Mucosa of descending colon (tissue), 3 donors: ENCODE measurements at places on chromosomes 3 and 15. TPM values are rescaled to one million over a fixed set of nuclear protein-coding genes. Genes with fewer than 3 reads are reported as not detected.

The TMEM45A gene
- total RNA-seq = 6.0 TPM

The PRSS50 gene
- total RNA-seq = 0.16 TPM

The ZCWPW2 gene
- total RNA-seq = 0.55 TPM

The C15orf62 gene
- total RNA-seq = 0.63 TPM

The ADIPOQ gene
- 1.3 TPM for total RNA-seq

The EPHB3 gene
- 57.2 TPM for total RNA-seq

The GOLGA8J gene
- total RNA-seq = not detected

The PPM1L gene
- 21.6 TPM for total RNA-seq

The GOLGA6L7 gene
- total RNA-seq = not detected

DNA sequence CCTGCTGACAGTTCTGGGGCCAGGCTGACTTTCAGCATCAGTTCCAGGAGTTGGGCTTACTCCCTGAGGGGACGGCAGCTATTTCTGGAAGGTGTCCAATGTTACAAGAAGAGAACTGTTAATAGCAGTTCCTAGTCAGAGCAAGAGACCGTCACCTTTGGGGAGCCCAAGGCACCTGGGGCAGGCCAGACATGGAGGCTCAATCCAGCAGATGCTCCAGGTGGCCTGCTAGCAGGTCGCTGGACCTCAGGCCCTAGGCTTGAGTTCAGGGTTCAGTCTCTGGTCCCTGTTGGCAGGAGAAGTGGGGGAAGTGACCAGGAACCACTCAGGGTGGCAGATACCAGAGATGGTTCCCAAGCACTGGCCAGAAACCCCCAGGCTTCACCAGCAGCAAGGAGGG, 25.9 kb downstream of the C3orf20 start:
- DNase-seq = no peak

DNA sequence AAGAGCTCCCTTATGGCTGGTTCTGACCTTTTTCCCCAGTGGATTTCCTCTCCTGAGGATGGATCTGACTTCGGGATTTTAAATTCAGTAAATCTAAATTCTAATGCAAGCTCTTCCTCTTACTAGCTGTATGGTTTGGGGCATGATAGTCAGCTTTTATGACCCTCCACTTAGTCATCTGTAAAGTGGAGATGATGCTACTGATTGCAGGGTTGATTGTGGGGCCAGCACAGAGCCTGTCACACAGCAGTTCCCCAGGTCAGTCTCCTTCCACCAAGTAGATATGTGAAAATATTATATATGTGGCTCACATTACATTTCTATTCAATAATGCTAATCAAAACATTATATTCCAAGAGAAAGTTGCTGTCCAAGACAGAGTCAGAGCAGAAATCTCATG, 141.3 kb upstream of the UBE2E1 start:
- no peak for DNase-seq

DNA sequence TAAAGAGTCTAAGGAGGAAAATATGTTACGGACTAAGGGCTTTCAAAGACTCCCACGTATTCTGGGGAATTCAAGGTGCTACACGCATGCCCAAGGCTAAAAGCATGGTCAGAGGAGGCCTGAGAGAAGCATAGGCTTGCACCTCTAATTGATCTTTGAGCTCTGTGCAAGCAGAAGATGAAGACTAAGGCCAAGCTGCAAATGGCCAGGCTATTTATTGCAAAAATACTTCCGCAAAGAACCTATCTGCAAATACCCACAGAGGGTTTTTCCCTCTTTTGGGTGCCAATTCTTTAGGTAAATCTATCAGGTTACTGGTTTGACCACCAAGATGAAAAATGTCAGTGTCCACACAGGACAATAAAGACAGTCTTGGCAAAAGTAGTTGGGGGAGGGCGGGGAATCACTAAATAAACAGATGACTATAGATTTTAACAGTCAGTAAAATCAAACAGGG, 119.5 kb downstream of the STAG1 start:
- DNase-seq = no peak

DNA sequence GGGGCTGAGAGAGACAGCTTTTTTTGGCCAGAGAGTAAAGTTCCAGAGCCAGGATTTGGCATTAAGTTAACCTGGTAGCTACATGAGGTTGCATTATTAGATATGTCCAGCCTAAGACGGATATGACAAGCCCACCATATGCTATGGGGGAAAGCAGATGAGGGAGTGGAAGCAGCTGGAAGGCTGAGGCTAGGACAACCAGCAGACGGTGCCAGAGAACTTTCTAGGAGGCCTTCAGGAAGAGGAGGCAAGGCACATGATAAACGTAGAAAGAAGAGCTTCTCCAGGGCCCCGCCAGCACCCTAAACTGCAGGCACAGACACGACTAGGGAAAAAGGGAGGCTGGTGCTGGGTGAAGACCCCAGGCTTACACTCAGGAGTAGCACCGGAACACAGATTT, 87.0 kb downstream of the CTNNB1 start:
- DNase-seq = no peak

- no peak for DNase-seq
Measured at GRCh38 chr15:57972864-57973263, 92.6 kb downstream of the ALDH1A2 start.

GRCh38 chr15:63918317-63918672, 84.5 kb upstream of the HERC1 start:
- DNase-seq = peak; percentile 48

DNA sequence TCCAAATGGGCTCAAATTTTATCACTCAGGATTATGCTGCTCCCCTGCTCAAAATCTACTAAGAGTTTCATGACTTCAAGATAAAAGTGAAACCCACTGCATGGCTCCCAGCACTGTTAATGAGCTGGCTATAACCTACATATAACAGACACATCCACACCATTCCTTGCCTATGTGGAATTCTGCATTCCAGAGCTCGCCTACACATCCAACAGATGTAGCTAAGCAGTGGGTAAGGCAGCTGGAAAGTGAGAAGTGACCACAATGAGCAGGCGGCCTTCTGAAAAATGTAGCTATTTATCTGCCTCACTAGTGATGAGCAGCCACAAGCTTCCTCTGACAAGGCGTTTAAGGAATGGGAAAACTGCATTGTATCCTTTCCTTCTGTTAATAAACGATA, 92.0 kb upstream of the TRIM42 start:
- no peak for DNase-seq

GRCh38 chr3:45719655-45720487, 30.7 kb downstream of the SACM1L start:
- no peak for DNase-seq

DNA sequence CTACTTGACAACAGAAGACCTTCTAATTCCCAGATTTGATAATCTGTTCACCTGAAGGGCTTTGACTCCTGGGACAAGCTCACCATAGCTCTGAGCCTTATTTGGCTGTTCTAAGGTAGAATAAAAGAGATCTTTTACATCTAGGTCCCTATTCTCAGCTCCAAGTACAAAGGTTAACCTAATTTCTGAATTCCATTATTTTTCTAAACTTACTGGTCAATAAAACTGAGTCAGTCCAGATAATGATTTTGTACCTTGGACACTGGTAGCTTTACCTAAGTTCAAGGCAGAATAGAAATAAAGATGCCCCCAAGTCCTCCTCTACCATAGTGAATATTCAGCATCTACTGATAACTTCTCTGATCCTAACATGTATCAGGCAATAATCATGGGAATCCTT, 81.8 kb upstream of the MEX3B start:
- no peak for DNase-seq

GRCh38 chr3:100029689-100030088, 84.6 kb downstream of the FILIP1L start:
- no peak for DNase-seq

DNA sequence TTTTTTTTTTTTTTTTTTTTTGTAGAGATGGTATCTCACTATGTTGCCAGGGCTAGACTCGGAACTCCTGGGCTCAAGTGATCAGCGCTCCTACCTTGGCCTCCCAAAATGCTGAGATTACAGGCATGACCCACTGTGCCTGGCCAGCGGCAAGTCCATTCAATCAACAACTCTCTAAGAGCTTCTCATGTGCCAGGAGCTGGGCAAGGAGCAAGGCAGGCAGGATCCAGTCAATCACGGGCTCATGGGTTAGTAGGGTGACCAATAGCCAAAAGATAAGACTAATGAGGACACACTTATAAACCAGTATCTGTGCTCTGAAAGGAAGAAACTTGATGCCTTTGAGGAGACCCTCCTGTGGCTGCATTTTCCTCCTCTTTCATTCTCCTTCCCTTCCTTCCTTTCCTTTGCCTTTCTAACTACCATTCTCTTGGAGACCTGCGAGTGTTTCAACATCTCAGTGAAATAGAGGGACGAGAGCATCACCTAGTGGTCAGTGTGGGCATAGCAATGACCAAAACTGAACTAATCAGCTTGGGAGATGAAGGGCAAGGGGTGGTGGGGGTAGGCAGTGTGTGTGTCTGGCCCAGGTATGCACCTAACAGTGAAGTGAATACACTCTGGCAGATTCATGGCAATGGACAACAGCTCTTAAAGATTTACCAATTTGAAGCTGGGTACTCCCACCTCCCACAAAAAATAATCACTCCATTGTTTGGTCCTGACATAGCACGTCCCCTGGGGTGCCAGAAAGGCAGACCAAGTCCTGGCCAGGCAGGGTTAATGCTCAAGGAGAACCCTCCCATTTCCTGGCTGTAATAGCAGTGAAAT, 6.3 kb downstream of the RPP25 start:
- no peak for DNase-seq

- no peak for DNase-seq
Measured at GRCh38 chr15:49865925-49866757, 245.3 kb downstream of the DTWD1 start.
